ENCODE measurements at places on chromosomes 11 and 22.

DNA sequence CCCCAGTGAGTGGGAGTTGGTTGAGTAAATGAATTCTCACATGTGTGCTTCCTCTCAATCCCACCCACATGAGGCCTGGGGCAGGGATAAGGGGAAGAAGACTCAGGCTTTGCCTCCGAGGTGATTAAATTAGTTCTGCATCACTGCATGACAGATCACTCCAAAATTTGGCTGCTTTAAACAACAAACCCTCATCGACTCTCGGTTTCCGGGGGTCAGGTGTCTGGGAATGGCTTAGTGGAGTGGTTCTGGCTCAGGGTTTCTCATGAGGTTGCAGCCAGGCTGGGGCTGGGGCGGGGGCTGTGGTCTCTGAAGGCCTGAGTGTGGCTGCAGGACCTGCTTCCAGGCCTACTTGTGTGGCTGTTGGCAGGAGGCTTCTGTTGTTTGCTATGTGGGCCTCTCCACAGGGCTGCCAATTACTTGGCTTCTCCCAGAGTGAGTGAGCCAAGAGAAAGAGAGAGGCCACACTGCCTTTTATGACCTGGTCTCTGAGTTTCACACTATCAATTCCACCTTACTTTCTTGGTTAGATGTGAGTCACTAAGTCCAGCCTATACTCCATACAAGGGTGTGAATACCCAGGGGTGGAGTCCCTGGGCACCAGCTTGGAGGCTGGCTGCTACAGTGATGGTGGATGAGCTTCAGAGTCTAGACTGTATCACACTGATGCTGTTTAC, 15.9 kb downstream of the MOGAT2 start:
- peak; percentile 43 for DNase-seq

DNA sequence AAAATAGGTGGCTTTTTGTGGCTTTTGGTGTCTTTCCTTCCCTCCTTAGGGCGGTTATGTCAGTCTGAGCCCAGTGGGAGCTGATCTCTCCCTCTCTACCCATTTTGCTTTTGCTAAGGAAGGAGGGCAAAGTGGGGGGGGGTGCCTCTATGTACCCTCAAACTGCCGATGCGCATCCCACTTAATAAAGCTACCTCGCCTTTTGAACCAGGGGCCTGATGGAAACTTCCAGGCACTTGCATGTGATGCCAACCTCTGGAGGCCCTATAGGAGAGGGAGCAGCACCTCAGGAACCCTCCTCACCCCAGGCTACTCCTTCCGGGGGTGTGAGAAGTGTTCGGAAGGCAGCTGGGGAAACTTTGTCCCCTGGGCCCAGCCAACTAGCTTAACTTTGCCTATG, 97.0 kb upstream of the HSD17B12 start:
- DNase-seq: no peak

DNA sequence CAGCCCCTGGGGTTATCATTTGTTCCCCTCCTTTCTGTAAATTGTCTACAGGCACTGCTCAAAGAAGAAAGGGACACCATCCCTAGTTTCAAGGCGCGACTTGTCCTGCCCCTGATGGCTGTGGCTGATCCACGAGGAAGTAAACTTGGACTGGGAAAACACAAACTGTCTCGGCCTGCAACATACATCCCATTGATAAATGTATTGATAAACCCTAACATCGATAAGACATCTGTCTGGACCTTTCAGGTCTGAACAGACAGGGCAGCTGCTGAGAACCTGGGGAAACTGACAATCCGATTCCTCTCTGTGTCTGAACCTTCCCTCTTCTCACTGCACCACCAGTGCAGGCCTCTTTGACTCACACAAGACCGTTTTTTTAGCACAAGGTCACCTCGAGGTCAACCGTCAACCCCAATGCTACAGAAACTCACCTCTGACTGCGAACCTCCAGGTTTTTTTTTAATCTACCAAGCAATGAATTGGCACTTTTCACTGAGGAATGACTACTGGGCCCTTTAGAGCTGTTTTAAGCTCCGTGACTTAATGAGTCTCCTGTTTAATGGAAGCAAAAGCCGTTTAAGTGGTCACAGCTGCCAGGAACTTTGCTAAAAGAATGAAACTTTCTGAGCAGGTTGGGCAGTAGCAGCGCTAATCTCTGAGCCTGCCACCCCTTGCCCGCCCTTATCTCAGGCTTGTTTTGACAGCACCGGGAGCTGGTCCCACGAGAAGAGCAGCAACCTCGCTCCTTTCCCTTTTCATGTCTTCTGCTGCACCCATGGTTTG, 203.8 kb upstream of the TMEM45B start:
- DNase-seq: no peak

- DNase-seq: no peak
Observed at GRCh38 chr22:41507330-41508063, 36.8 kb downstream of the POLR3H start.

GRCh38 chr11:111541254-111542061, 938 bp downstream of the LAYN start:
- peak; percentile 40 for DNase-seq

GRCh38 chr11:42528471-42528870, 783.3 kb upstream of the API5 start:
- DNase-seq: no peak

GRCh38 chr22:29742326-29742725, 22.5 kb downstream of the CABP7 start:
- DNase-seq: no peak
